Activated CD4-positive, alpha-beta T cell treated with anti-CD3 and anti-CD28 coated beads for 24 hours (primary cell): ENCODE measurements at places on chromosomes 2 and 18.

- DNase-seq = no peak
Observed at GRCh38 chr2:10524851-10525572, 76.9 kb upstream of the ODC1 start.

- DNase-seq = no peak
Observed at GRCh38 chr2:10320575-10320931, 17.8 kb downstream of the HPCAL1 start.

- no peak for DNase-seq
Observed at GRCh38 chr2:150134223-150134857, 353.1 kb downstream of the RND3 start.

DNA sequence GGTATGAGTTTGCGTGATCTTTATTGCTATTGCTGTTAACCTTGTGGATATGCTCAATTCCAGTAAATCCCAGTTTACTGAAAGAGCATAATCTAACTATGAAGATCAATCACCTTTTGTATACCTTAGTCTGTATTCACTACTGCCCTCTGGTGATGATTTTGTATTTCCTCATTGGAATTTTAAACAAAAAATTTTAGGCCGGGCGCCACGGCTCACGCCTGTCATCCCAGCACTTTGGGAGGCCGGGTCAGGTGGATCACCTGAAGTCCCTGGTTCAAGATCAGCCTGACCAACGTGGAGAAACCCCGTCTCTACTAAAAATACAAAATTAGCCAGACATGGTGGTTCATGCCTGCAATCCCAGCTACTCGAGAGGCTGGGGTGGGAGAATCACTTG is 5.1 kb downstream of the COMMD1 start:
- DNase-seq = no peak

GRCh38 chr2:104444889-104445288 is 409.0 kb upstream of the POU3F3 start:
- no peak for DNase-seq

GRCh38 chr2:218557941-218558340 is 10.2 kb downstream of the USP37 start:
- DNase-seq = no peak

GRCh38 chr18:71287268-71287667 is 998.4 kb downstream of the SOCS6 start:
- no peak for DNase-seq

DNA sequence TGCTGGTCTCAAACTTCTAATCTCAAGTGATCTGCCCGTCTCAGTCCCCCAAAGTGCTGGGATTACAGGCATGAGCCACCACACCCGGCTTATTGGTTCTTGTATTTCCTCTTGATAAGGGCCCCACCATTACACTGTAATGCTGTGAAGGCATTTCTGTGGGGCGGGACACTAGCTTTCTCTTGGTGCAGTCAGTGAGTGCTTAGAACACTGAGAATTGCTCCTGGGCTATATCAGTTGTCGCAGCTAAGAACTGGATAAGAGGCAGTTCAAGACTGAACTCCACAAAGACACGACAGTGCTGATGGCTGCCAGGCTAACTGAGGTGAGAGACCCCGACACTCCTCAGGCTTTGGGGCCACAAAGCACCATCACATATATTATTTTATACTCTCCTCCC is 2.1 kb downstream of the KHK start:
- DNase-seq = no peak

- DNase-seq = no peak
Observed at GRCh38 chr2:16728351-16729136, 62.9 kb upstream of the CYRIA start.
